SW 1271 (cell line): ENCODE measurements at places on chromosomes 16 and 17.

GRCh38 chr16:56211435-56211981 lies 20.2 kb downstream of the GNAO1 start:
- no peak for DNase-seq

- no peak for DNase-seq
Measured at GRCh38 chr17:37299257-37299980, 76.4 kb upstream of the C17orf78 start.

- no peak for DNase-seq
Measured at GRCh38 chr17:795721-796120, 13.6 kb downstream of the MRM3 start.

GRCh38 chr17:68390888-68391545 lies 66.3 kb downstream of the WIPI1 start:
- DNase-seq = no peak

GRCh38 chr16:7419441-7419840 lies 86.8 kb downstream of the RBFOX1 start:
- DNase-seq = no peak

DNA sequence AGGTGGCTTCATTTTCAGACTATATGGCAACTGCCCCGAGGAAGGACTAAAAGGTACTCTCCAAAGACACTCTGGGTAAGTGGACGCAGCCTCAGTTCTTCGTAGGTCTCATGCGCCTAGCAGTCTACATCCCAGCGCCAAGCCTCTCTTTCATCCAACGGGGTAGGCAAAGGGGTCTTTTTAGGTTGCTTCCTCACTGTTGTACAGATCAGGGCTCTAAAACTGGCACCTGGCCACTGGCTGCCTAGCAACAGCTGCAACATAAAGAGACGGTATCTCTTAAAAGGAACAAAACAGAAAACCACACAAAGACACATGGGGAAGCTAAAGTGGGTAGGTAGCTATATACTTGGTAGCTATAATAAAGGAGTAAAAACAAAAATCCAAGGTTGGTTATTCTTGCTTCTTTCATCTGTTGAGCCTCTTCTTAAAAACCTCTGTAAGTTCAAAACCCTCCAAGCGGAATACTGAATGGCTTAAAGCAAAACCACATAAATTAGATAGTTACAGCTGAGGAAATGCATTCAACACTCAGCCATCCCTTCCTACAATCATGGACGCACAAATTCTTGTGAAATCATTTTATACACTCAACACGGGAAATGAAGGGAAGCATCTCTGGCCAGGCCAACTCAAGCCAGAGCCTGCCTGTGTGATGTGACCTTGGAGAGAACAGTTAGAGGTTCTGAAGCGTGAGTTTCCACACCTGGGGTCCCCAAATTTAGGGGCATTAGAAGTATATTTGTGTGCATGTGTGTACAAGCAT lies 22.7 kb downstream of the CYTH1 start:
- no peak for DNase-seq

DNA sequence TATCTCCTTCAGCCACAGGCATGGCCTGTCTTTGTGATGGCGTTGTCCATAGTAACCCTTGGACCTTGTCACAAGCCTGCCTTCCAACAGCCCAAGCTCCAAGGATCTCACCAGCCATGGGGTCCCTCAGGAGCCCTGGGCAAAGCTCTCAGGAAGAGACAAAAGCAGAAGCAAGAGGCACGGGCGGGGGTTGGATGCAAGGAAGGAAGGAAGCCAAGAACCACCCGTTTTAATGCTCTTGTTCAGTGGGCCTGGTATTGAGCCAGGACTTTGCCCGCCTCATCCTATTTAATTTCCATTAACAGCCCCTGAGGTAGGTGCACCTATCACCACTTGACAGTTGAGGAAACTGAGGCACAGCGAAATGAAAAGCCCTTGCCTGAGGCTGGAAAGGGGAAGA lies 32.3 kb upstream of the GOSR2 start:
- no peak for DNase-seq

- no peak for DNase-seq
Measured at GRCh38 chr17:17886726-17887125, 49.9 kb upstream of the SREBF1 start.

DNA sequence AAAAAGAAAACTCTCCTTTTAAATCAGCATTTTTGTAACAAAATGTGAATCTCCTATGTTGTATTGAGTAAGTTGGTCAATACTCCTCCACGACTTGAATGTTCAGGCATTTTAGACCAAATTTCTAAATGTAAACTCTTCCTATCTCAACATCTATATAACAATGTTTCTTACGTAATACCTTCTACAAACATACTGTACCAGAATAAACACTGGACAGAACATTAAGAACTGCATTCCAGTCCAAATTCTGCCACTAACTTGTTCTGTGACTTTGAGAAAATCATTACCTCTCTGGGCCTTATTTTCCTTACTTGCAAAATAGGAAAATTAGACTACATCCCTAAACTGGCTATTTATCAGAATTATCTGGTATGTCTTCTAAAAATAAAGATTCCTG lies 40.1 kb downstream of the AKAP10 start:
- DNase-seq = no peak

DNA sequence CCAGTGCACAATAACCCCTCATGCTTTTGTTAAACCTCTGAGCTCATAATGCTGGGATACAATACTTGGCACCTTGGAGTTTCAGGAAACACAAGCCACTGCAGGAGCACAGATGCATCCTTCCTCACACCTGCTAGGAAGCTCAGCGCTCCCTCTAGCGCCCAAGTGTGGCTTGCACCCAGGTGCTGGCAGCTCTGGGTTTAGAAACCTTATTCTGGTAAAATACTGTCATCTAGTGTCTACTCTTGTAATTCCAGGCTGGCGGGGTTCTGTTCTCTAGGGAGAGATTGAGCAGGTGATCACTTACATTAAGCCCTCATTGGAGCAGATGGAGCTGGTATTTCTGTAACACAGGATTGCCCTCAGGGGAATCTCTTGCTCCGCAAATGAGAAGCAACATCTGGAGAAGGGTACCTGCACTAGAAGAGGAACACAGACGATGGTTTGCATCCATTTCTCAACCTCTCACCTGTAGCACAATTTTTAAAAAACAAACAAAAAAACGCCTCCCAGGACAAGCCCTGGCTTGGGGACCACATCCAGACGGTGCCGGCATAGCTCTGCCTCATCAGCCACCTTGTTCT lies 1.5 kb downstream of the CCL1 start:
- DNase-seq = peak; percentile 86

DNA sequence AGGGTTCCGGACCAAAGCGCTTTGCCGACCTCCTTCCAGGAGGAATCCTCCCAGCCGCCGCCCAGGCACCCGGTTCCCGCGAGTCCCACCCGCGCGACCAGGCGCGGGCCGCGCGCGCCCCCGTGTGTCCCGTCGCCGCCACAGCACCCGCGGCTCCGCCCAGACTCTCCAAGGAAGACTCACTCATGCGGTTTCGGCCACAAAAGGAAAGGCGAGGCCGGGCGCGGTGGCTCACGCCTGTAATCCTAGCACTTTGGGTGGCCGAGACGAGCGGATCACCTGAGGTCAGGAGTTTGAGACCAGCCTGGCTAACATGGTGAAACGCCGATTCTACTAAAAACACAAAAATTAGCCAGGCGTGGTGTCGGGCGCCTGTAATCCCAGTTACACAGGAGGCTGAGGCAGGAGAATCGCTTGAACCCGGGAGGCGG lies 3.5 kb upstream of the PKMYT1 start:
- no peak for DNase-seq
